ENCODE measurements at places on chromosomes 4 and X. TPM values are rescaled to one million over a fixed set of nuclear protein-coding genes. Genes with fewer than 3 reads are reported as not detected.

The MAGEA10 gene
- not detected for total RNA-seq

The DMRTC1 gene
- not detected for total RNA-seq

The PDGFRA gene
- 34.7 TPM for total RNA-seq

The HSFX1 gene
- 0.57 TPM for total RNA-seq

The CPE gene
- total RNA-seq = not detected

The RS1 gene
- total RNA-seq = not detected

The NLGN3 gene
- 0.47 TPM for total RNA-seq

The MFAP3L gene
- 4.8 TPM for total RNA-seq

The XAGE1A gene
- total RNA-seq = not detected

- DNase-seq = no peak
Measured at GRCh38 chrX:23365541-23365940, 30.9 kb downstream of the PTCHD1 start.

- no peak for DNase-seq
Measured at GRCh38 chr4:52743444-52744019, 7.7 kb downstream of the ERVMER34-1 start.

GRCh38 chr4:1099684-1100335 is 13.6 kb downstream of the RNF212 start:
- no peak for DNase-seq

DNA sequence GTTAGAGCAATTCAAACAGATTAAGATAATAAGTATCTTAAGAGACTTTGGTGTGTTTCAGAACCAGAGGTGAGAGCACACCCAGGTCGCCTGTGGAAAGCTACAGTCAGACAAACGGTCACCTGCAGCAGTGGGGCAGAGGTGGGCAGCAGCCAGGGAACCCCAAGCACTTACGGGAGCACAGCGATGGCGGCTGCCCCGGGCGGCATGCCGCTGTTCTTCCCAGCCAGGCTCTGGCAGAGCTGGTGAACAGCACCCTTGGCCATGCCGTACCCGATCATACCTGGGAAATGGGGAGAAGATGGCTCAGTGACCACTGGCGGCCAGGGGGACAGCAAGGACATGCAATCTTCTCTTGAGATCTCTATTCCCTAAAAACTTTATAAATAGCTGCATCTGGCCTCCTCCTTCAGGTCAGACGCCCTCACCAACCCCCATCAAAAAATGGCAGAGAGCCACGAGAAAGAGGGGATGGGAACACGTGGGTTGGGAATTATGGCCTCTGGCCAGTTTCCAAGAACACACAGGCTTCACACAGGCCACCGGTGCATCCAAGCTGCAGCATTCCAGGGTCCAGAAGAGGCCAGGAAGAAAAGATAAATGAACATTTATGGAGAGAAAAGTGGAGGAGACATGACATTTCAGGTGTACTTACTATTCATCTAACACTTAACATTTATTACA is 19.7 kb downstream of the QDPR start:
- no peak for DNase-seq

DNA sequence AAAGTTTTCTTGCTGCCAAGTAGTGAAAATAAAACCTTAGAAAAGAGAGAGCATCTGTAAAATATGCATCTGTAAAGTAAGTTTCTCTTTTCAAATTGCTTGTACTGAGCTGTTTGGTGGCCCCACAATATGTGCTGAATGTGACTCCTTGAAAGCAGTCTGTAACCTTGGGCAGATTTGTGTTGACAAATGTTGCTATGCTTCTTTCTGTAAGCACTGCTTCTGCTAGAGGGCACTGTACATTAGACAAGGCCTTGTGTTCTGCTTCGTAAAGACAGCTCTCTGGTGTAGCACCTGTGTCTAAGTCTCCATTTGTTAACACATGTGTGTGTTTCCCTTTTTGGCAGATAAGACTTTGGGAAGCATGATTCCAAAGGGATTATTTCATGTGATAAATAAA is 56.6 kb upstream of the NRK start:
- no peak for DNase-seq

GRCh38 chr4:119268466-119268865 is 53.5 kb downstream of the FABP2 start:
- DNase-seq = no peak

GRCh38 chr4:30024526-30024925 is 695.6 kb upstream of the PCDH7 start:
- no peak for DNase-seq

DNA sequence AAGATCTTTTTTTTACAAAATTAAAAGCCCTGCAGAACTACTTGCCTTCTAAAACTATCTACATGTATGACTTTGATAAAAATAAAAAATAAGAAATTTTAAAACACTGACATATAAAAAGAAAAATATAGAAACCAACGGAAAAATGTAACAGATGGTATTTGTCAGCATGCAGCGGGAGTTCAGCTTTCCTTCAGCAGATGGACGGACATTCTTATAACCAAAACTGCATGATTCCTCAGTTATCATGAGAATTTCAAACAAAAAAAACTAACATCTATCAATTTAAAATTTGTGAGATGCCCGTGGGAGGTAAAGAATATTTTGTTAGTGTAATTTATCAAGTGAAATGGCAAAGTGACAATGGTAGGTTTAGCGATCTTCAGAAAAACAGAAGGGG is 23.2 kb downstream of the RWDD4 start:
- no peak for DNase-seq

DNA sequence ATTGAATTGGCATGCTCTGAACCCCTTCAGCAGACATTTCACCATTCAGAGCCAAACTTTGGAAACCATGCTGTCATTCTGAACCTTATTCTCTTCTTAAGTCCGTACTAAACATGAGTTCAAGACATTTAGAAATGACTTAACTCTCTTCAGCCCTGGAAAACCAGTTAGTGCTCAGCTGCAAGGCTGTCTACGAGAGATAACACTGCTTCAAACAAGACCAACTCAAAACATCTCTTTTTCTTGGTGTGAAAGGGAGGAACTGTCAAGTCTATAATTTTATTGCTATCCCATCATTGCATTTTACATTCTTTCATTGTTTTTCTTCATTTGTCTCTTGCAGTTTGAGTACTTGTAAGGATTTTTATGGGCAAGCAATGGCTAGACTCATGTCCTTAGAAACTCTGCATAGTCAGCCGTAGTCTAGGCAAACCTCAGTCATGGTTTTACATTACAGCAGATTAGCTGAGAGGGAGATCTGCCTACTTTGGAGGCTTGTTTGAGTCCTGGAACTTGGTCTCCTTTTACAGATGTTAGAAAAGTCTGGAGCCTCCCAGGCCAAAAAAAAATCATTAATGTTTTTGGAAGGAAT is 120.6 kb upstream of the JADE1 start:
- DNase-seq = no peak

DNA sequence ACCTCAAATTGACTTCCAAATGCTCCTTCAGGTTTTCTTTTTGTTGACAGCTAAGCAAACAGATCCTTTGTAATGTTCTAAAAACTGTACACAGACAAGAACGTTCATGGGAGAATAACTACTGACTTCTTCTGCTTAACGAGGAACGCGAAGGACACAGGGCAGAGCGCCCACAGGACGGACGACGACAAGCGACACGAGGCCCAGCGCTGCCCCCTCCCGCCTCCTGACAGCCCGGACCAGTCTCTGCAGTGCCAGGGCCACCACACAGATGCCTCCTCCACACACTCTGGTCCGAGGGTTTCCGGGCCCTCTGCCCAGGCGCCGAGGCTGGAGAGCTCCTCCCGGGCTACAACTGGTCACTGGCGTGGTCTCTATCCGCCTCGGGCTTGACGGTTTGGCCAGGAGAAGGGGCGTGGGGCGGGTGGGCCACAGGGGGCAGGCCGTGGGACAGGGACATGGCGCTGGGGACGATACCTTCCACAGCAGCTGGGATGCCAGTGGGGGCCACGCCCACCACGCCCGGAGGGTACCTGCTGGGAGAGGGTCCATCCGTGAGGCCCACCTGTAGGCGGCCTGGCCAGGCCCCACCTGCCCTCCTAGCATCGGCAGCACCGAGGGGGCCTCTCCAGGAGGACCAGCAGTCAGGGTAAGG is 36.9 kb downstream of the CTBP1 start:
- no peak for DNase-seq

DNA sequence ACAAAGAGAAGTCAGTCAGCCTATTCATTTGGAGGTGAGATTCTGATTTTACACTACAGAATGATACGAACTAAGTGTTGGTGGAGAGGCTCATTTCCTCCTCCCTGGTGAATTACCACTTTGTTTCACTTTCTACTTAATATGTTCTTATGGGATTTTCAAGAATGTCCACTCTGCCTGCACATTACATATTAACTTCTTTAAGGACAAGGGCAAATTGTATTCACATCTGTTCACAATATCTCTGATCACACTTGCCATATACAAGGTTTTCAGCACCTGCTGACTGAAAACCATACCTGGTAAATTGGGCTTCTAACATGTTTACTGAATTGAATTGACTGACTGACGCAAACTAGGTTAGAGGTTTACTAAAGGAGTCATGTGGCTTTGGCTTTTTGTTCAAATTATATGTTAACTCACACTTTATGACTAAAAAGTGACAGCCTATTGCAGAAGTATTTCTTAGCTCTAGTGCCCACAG is 188.4 kb upstream of the MBNL3 start:
- DNase-seq = no peak

GRCh38 chr4:111797455-111798163 is 347.6 kb upstream of the FAM241A start:
- DNase-seq = no peak

- no peak for DNase-seq
Measured at GRCh38 chrX:130825525-130825924, 77.5 kb downstream of the ENOX2 start.

- DNase-seq = no peak
Measured at GRCh38 chr4:121709766-121710405, 13.1 kb upstream of the ANXA5 start.

GRCh38 chr4:73729534-73730165 is 10.7 kb upstream of the CXCL8 start:
- peak; percentile 68 for DNase-seq

DNA sequence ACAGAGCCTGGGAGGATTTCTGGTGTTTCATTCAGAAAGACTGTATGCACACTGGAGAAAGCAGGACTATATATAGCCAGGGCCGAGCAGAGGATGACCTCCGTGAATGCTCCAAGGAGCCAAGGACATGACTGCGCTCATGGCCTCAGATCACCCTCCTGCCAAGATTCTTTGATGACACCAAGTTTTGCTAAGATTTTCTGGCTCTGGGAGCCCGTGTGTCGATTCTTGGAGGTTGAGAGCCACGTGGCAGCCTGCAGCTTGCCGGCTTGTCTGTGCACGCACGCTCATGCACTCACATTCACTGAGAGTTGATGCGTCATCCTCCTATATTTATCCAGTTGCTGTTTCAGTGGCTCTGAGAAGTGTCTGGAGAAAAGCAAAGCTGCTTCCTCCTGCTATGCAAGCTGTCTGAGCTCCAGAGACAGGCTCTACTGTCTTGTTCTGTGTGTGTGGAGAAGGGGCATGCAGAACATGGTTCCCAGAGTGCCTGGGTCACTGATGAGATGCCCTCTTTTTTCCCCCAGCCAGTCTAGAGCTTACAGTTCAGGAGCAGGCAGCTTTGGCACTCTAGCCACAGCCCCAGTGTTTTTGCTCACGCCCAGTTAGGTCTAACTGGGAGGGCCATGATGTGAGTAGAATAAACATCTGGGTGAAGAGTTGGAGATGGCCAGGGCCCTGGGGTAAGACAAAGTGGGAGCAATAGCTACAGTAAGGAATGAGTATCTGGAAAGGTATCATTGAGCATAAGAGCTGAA is 64.9 kb upstream of the SCOC start:
- DNase-seq = peak; percentile 28

- peak; percentile 19 for DNase-seq
Measured at GRCh38 chr4:128388352-128388630, 100.7 kb upstream of the PGRMC2 start.

DNA sequence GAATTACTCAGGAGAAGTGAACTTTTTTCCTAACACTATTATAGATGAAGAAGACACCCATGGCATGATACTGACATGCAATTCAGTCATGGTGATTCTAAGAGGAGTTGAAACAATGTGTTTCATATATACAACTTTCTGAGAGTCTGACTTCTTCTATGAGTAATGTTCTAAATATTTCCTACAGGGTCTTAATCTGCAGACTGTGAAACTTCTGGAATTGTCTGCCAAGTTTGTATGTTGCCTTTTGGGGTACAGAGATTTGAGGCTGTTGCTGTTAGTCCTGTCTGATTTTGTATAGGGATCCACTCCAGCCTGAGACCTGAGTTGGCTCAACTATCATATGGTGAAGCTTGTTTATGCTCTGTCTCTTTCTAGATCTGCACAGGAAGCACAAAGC is 160.6 kb upstream of the GATB start:
- peak; percentile 62 for DNase-seq

- DNase-seq = no peak
Measured at GRCh38 chrX:120274145-120274544, 23.5 kb downstream of the ZBTB33 start.

DNA sequence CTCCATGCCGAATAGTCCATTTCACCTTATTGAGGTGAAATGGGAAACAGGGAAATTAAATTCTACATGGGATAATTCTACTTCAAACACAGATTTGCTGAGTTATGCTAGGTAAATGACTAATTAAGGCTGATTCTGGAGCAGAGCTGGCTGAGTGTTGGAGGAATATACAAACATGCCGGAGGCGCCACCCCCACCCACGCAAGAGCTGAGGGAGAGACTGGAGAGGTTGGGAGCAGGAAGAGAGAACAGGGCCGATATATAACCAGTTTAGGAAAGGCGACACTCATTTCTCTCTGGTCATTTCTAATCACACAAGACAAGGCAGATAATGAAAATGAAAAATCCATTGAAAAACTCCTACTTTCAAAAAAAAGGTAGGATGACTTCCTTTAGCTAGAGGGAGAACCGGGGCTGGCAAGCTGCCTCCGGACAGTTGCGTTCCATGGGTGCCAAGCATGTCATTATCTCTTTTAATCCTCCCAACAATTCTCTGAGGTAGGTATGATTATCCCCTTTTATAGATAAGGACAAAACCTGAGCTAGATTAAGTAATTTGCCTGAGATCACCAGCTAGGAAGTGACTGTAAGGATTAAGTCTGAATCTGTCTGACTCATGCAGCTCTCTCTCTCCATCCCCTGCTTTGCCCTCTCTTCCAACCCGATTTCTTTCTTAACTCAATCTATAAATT is 27.6 kb upstream of the CFAP299 start:
- peak; percentile 63 for DNase-seq

GRCh38 chrX:148535639-148536038 is 35.2 kb downstream of the AFF2 start:
- DNase-seq = no peak

DNA sequence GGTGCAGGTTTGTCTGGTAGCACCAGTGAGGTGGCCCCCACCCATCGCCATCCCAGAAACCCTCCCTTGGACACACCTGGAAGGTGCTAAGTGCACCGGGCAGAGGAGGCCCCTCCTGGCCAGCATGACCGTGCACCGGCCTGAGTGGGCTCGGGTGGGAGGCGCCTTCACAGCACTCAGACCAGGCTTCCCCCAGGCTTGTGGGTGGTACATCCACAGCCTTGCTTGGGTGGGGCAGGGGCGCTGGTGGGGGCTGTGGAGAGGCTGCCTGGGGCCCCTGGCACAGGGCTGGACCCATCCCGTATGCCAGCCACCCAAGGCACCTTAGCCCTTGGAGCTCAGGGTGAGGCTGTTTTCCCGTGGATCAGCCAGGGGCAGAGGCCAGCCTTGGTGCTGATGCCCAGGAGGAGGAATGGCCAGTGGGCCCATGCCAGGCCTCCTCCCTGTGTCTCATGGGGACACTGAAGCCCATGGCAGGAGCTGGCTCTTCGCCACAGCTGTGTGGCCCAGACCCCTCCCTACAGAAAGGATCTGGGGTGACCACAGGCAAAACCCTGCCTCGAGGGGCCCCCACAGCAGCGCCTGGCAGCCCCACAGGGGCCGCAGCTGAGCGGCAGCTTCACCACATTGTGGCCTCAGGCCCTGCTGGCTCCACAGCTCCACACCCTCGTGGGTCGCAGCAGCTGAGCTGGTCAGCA is 21.4 kb downstream of the NKX1-1 start:
- DNase-seq = no peak
